Frontal cortex (tissue), 4 donors: ENCODE measurements at places on chromosomes 3 and 15. TPM values are rescaled to one million over a fixed set of nuclear protein-coding genes. Genes with fewer than 3 reads are reported as not detected.

The VPS18 gene
- 29.8 TPM for total RNA-seq

The CCDC9B gene
- 0.41 TPM for total RNA-seq

The SOX2 gene
- total RNA-seq, result 70.1 TPM

The NME9 gene
- 1.6 TPM for total RNA-seq

The CPA3 gene
- total RNA-seq, result not detected
